ENCODE measurements at places on chromosomes 11 and 22.

- DNase-seq = no peak
These were observed 379.2 kb downstream of the AASDHPPT start for GRCh38 chr11:106456647-106457046.

DNA sequence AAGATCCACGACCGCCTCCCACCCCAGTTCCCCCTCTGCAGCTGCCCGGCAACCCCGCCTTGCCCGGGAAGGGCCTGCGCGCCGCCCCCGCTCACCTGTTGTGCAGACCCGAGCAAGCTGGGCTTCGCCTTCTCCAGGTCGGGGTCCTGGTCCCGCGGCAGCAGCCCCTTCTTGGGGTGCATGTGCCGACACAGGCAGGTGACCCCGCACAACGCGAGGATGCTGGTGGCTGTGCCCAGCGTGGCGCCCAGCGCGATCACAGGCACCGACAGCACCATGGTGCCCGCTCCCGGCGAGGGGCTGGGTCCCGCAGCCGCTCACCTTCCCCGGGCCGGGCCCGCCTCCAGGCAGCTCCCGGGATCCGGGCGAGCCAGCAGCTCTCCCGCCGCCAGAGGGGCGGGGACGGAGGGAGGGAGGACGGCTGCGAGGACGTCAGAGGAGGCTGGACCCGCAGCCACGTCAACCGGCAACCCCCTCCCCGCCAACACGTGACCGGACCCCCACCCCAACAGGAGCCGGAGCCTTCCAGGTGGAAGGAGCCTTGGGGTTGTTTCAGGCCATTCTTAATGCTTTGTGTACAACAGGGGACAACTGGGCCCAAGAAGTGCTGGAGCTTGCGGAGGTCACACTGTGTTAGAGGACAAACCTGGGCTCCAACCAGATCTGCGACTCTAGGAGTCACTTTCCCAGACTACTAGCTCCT is at the start of gene SYT13:
SYT13 (minus strand) TSS at position 412 of the 703 bp plus-strand sequence; CDS start at position 278, 134 bp downstream.
- DNase-seq = no peak

DNA sequence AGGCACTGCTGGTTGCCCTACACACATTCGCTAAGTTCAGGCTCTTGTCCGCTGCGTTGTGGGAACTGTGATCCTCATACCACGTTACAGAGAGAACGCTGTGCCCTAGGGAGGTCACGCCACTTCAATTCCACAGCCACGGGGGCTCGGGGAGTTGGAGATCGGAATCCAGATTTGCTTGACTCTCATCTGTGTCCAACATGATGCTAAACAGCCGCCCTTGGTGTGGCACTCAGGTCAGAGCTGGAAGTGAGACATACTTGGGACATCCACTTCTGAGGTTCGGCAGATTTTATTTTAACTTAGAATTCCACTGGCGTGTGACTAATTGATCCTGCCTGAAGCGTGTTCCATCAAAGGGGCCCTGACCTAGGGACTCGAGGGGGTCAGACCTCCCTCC is 41.7 kb downstream of the RIBC2 start:
- DNase-seq = no peak

- no peak for DNase-seq
These were observed 3.9 kb downstream of the GALR3 start for GRCh38 chr22:37827056-37827455.

DNA sequence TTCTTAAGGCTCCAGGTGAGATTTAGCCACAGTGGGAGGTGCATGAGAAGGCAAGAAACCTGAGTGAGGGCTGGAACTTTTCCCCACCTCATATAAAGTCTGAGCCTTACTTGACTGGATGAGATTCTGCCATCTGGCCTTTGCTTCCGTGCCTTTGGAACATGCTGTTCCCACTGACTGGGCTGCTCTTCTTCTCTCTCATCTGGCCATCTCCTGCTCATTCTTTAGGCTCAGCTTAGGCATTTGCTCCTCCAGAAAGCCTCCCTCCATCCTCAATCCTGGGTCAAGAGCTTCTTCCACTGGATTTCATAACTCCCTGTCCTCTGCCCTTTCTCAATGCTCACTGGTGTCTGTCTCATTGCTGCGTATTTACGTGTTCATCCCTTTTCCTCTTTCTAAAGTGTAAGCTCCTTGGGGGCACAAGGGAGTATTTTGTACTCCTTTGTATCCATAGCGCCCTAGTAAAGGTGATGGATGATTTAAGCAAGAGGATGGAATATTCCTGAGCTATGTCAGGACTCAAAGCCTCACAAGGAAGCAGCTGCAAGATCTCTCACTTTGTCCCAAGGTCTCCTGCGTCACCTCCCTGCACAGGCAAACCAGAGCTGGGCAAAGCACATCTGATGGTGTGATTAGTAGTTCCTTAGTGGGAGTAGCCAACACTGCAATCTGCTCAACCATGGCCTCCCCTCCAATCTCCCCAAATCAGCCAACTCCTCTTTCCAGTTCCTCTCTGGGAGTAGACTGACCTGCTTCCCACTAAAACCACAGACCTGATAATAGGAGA is 15.3 kb downstream of the HSPA8 start:
- no peak for DNase-seq

GRCh38 chr11:15649371-15650104 is 534.8 kb downstream of the INSC start:
- no peak for DNase-seq

GRCh38 chr11:111886844-111887243 is 7.5 kb downstream of the CFAP68 start:
- no peak for DNase-seq

- DNase-seq = no peak
These were observed 533.0 kb downstream of the KCNA4 start for GRCh38 chr11:29483831-29484230.

- no peak for DNase-seq
These were observed 69.7 kb downstream of the ELFN2 start for GRCh38 chr22:37357446-37358075.

DNA sequence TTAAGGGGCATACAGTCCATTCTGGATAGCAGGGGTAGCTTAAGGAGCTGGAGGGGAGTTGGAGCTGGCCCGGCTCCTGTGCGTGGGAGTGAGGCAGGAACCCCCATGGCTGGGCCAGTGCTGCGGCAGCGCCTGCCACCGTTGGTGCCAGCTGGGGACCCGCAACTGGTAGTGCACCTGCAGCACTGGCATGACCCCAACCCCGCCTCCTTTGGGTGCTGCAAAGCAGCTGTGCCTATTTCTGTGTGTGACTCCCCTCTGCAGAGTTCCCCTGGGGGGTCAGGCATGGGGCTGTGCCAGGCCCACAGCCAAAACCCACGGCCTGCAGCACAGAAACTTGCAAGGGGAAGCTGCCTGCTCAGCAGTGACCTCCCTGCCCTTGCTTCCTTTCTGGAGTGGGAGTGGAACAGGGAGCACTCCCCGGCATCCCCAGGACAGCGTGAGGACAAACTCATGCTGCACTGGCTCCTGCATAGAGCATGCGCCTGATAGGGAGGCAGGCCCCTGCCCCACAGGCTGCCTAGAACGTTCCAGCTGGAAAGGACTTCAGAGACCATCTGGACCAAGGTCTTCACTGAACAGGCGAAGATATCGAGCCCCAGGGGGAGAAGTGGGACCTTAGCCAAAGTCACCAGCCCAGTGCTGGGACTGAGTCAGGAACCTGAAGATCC is 26.2 kb upstream of the RAB1B start:
- no peak for DNase-seq

GRCh38 chr11:131748151-131749050 is 378.0 kb downstream of the NTM start:
- peak; percentile 59 for DNase-seq

DNA sequence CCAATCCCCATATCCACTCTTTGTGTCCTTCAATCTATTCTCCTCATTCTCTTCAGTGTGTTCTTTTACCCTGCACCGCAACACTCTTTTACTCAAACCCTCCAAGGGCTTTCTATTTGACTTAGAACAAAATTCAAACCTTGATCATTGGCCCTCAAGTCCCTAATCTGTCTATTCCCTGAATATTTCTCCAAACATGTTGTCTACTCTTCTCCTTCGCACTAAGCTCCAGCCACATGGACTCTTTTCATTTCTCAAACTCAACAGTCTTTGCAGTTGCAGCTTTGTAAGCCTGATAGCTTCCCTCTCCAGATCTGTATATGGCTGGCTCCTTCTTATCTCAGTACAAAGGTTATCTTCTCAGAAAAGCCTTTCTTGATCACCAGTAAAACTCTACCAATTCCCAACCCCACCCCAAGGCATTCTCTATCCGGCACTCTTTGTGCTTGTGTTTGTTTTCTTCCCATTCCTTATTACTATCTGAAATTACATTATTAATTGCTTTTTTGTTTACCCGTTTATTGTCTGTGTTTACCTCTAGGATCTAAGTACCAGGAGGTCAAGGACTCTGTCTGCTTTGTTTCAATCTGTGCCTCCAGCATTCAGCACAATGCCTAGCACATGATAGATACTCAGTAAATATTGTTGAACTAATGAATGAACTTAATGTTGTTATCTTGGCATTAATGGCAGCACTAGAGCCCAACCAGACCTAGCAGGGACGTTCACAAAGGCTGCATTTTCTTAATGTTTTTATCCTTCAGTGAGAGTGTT is 147.4 kb downstream of the BBOX1 start:
- no peak for DNase-seq

- DNase-seq = no peak
These were observed 2.1 kb upstream of the PTPRCAP start for GRCh38 chr11:67439321-67440228.

GRCh38 chr11:1748636-1749394 is 1.6 kb downstream of the IFITM10 start:
- no peak for DNase-seq

DNA sequence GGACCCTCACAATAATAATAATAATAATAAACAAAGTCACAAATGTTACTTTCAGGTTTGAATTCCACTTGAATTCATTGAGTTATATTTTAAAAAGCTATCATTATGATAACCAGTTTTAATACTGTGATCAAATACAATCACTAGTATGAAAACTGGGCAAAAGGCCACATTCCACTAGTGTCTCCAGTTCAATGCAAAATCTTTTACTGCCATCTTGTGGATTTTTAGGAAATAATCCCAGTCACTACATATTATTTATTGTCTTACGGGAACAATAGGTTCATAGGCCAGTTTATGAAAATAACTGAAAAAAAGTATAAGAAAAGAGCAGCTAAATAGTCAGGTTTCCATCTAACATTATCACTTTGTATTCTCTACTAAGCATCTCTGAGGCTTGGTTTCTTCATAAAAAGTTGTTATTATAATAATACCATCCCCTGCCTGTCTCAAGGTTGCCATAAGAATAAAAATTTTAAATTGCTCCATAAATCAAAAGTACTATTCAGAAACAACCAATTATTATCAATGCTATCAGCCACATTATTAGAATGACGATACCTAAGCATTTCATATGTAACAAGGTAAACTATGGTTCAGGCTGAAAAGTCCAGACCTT is 533.9 kb upstream of the CCDC90B start:
- DNase-seq = peak; percentile 38

DNA sequence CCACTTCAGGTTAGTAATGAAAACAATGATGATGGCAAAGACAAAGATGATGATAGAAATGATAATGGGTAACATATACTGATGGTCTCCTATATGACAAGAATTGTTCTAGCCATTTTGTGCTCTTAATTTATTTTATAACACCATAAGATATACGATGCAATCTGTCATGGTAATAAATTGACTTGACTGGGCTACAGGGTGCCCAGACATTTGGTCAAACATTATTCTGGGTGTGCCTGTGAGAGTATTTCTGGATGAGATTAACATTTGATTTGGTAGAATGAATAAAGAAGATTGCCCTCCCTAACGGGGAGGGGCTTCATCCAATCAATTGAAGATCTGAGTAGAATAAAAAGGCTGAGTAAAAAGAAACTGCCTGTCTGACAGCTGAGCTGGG is 237.3 kb downstream of the LARGE1 start:
- no peak for DNase-seq

DNA sequence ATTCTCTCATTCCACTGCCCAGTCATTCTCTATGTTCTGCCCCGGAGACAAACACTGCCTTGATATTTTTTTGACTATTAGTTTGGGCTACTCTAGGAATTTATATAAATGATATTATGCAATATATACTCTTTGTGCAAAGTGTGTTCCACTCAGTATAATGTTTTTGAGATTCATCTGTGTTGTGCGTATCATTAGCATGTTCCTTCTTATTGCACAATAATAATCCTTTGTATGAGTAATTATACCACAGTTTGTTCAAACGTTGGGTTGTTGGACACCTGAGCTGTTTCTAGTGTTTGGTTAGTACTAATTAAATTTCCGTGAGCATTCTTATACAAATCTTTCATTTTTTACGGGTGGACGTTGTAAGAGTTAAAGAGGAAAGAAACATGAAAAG is 390.6 kb downstream of the GUCY1A2 start:
- no peak for DNase-seq

- DNase-seq = peak; percentile 15
These were observed 783 bp upstream of the SLC35C1 start for GRCh38 chr11:45803971-45804760.

Data from spinal cord (tissue), 10 donors.